Stimulated activated CD4-positive, alpha-beta T cell treated with anti-CD3 and anti-CD28 coated beads, Interleukin-15, amount 100 ng/mL, for 24 hours (primary cell): ENCODE measurements at places on chromosomes 6 and 20.

- peak; percentile 3 for DNase-seq
Measured at GRCh38 chr20:3470208-3470626, 601 bp upstream of the ATRN start.

DNA sequence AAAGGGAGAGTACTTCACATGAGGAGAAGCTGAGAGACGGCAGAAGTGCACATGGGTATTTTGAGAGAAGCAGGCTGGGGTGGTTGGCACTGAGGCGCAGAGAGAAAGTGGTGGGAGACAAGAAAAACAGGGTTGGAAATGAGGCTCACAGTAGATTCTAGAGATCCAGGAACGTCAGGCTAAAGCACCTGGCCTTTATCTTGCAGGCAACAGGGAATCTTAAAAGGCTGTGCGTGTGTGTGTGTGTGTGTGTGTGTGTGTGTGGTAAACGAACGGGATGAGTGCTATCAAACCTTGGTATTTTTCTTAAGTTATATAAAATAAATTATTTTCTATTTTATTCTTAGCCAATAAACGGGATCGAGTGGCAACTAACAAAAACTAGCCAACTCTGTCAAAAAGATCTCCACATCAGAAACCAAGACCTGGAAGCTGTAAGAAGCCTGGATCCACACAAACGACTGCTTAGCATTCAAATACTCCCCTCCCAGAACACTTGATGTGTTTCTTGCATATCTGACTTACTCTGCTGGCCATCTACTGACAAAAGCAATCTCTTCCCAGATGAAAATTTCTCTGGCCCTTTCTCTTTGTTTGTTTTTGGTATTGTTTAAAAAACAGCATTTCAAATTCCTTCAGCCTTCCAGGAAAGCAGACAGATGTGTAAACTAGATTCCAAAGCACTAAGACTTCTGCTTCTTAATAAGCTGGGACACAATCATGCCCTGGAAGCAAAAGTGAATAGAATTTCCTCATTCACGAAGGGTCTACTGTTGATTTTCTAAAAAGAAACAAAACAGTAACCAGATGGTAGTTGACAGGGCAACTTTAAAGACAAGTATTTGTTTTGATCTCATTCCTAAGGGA, 44.8 kb upstream of the FABP7 start:
- no peak for DNase-seq

GRCh38 chr20:61964675-61965605, 100.7 kb downstream of the TAF4 start:
- DNase-seq = no peak

- no peak for DNase-seq
Measured at GRCh38 chr6:129853996-129854711, 7.0 kb downstream of the TMEM244 start.

DNA sequence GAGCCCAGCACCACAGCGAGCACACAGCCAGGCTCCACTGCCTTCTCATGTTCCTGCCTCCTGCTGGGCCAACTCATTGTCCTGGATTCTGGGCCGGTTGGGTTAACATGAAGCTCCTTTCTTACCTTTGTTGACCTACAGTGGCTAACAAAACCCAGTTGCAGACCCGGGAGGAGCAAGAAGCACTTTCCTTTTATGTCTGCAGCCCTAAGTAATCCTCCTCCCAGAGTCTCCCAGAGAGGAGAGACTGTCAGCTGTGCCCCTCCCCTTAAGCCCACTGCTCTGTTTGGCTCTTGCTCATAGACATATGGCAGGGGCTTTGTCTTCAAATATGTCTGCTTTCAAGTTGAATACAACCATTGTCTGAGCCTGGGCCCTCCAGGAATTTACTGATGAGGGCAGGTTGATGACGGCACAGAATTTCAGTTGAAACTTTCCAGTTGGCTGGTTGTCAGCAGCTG, 55.2 kb downstream of the PSMB1 start:
- no peak for DNase-seq

DNA sequence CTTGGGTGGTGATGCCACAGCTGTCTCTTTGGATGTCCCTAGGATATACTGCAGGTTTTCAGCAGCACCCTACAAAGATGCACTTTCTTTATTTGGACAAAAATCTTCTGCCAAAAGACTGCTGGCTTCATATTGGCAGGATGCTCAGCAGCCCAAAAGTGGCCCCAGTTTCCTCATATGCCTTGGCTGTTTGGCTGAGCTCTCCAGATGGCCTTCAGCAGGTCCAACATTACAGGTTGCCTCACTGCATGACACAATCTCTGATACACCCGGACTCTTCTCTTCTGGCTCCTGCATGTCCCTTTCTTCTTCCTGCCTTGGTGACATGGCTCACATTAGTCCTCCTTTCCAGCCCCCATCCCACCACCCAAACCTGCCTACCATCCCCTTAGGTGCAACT, 323.7 kb upstream of the CDH4 start:
- no peak for DNase-seq

DNA sequence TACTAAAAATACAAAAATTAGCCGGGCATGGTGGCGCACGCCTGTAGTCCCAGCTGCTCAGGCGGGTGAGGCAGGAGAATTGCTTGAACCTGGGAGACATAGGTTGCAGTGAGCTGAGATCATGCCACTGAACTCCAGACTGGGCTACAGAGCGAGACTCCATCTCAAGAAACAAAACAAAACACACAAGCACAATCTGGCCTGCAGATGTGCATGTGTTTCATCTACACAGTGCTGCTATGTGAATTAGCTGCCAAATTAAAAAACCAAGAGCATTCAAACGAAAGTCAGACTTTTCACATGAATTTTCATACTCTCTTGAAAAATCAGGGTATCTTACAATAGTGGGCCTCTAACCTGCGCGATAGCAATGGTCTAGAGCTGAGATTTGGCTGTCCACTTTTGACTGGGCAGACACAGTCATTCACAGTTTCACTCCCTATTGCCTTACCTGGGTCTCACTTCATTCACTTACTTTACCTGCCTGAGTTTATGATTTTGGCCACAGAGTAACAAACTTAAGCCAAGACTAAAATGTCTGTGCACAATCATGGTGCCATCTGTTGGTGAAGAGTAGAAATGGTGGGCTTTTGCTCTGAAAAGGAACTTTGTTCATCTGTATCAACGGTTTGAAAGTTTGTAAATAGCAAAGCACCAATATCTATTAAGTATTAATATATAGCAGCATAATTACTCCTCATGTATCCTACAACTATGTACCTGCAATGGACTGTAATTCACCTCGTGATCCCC, 138.5 kb upstream of the UST start:
- DNase-seq = no peak

DNA sequence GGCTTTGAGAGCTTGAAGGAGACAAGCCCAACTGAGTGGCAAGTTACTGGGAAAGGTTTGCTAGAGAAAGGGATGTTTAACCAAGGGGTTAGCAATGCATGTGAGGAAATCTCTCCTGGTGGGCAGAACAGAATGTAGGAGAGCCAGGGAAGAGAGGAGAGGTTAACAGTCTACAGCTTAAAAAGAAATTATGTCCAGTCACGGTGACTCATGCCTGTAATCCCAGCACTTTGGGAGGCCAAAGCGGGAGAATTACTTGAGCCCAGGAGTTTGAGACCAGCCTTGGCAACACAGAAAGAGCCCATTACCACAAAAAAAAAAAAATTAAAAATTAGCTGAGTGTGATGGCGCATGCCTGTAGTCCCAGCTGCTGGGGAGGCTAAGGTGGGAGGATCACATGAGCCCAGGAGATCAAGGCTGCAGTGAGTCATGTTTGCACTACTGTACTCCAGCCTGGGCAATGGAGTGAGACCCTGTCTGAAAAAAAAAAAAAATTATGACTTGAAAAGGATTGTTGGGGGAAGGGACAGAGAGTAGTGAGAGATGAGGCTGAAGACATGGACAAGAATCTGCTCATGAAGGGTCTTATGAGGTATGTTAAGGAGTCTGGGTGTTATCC, 264.9 kb downstream of the TBC1D7 start:
- DNase-seq = no peak
